LNCaP clone FGC (cell line): ENCODE measurements at places on chromosomes 7 and 10.

GRCh38 chr7:128026551-128026950 is 4.7 kb downstream of the LRRC4 start:
- DNase-seq: no peak

GRCh38 chr7:105336009-105336408 is 52.7 kb downstream of the SRPK2 start:
- DNase-seq: no peak

GRCh38 chr7:11959121-11959520 is 127.1 kb upstream of the THSD7A start:
- DNase-seq: no peak

DNA sequence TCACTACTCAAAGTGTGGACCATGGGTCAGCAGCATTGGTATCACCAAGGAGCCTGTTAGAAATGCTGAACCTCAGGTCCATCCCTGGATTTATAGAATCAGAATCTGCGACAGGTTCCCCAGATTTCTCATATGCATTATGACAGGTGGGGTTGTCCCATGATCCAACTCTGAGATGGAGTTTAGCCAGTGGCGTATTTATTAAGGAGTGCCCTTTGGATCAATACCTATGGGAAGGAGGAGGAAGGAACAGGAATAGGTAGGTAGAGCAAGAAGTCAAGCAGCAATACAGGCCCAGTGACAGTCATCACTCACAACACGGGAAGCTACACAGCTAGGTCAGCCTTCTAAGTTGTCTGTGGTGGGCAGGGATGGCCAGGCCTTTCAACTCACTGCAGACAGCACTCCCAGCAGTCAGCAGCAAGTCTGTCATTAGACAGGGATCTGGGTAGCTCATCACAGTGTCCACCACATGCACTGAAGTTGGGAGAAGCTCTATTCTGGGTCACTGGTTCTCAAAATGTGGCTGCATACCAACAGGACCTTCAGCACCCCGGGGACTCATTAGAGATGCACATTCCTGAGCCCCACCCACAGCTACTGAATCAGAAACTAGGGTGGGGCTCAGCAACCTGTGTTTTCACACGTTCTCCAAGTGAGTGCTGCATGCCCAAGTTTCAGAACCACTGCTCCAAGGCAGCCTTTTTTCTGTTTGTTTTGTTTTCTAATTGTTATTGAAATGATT is 532.3 kb upstream of the GALNT17 start:
- no peak for DNase-seq

DNA sequence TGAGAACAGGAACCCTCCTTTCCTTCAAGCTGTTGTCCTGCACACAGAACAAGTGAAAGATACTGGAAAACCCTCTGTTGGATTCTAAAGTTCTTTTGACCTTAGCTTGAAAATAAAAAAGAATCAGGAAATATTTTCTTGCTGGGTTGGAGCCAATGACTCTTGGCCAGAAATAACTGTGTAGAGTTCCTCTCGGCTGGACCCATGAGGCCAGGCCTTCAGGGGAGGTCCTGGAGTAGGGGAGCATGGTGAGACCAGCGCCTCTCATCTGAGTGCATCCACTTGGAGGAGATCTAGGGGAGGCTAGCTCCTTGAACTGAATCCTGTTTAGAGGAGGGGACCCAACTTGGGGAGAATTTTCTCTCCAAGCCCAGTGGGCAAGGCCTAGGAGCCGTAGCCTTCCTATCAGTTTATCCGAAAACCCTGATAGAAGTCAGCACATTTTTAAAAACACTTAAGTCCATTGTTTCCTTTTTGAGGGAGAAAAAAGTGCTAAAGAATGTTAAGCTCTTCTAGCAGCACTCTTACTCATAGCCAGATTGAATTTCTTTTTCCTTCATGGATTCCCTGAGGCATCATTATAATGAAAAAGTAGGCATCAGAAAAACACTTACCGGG is 635.7 kb upstream of the ANKRD30A start:
- no peak for DNase-seq

- DNase-seq: no peak
These were observed 32.4 kb downstream of the SPDYE6 start for GRCh38 chr7:102323914-102324195.

- no peak for DNase-seq
These were observed 52.6 kb downstream of the NT5C2 start for GRCh38 chr10:103140469-103140868.

DNA sequence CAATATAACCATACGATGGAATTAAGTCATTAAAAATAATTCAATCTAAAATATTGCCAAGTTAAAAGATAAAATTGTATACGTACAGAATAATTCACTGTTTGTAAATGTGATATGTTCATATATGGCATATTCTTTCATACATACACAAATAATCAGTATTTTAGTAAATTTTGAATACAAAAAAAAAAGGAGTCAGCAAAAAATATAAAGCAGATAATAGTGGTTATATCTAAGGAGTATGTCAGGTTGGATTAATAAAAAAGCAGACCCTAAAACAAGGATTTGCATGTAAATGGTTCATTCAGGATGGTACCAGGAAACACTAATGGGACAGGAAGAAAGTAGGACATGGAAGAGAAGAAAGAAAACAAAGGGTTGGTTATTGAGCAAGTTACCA is 59.5 kb downstream of the XPNPEP1 start:
- DNase-seq: no peak

DNA sequence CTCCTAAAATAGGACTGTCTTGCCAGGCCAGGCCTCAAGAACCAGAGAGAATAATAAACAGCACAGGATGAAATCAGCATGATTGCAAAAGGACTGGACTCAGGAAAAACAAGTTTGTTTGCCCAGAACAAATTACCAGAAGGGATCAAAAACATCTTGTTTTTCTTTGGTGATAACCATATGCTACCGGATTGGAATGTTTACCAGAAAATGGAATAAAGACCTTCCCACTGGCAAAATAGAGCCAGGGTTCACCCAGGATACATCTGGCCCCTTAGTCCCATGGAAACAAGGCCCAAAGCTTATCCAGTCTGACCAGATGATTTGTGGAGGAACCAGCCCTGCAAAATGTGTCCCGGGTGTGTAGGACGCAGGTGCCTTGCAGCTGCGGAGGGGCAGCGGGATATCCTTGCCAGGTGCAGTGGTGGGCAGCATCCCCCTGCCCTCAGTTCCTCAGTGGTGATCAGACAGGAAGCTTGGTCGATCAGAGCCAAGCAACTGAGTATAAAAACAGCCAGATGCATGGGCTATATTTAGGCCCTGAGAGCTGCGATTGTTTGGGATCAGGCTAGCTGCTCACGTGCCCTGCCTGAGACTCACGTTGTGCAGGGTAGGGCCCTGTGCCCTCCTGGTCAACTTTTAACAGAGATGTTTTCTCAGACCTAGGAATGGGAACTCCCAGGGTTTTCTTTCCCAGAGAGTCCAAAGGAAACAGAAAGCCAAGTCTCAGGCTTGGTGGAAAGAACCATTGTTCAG is 4.6 kb upstream of the ZNF22 start:
- DNase-seq: no peak

- no peak for DNase-seq
These were observed 3.5 kb upstream of the CCDC6 start for GRCh38 chr10:59909815-59910214.

- DNase-seq: no peak
These were observed 71.4 kb upstream of the RHEB start for GRCh38 chr7:151590850-151591771.

- DNase-seq: no peak
These were observed 220.0 kb downstream of the LRMDA start for GRCh38 chr10:75651417-75651816.

DNA sequence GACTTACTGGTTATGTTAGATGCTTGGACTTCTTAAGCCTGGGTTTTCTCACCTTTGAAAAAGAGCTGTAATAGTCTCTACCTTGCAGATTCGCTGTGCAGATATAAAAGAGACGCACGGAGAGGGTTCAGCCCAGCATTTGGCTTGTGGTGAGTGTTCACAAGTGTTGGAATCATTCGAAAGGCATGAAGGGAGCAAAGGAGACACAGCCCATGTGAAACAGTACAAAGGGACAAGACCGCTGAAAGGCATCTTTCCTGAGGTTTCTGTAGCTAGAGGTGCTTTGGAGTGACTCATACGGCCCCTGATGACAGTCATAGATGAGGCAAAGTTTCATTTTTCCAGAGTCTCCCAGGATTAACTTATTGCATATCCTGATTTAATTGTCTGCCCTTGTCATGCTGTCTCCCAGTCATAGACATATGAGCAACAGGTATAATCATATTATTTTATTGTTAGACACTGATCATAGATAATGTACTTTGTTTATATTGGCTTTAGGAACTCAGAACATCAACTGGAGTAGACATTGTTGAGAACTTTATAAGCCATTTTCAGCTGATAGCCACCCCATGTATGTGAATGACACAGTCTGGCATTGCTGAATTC is 171.1 kb downstream of the ADRA2A start:
- DNase-seq: peak; percentile 32

- DNase-seq: peak; percentile 8
These were observed 71.8 kb upstream of the PIK3CG start for GRCh38 chr7:106793015-106793975.
